Chondrocyte (in vitro differentiated cells): ENCODE measurements at places on chromosomes 16 and 17. TPM values are rescaled to one million over a fixed set of nuclear protein-coding genes. Genes with fewer than 3 reads are reported as not detected.

GRCh38 chr16:752007-752312 is 8.6 kb upstream of the MSLN start:
- H3K36me3 ChIP-seq = no peaks in the 10 kb centered on the region
- peaks cover 8% of the 10 kb centered on the region for H3K4me1 ChIP-seq
- peaks cover 12% of the 10 kb centered on the region for H3K27me3 ChIP-seq
- no peak for DNase-seq

FBXW10B gene
- total RNA-seq = 0.94 to 1.1 TPM (median 1.0 TPM) in 3 replicates

- no peak overlapping the region for H3K4me3 ChIP-seq
- H3K4me1 ChIP-seq = no peaks in the 10 kb centered on the region
- H3K27ac ChIP-seq = no peak overlapping the region
- H3K36me3 ChIP-seq = no peaks in the 10 kb centered on the region
- no peak for DNase-seq
Measured at GRCh38 chr16:54270711-54271110, 15.9 kb downstream of the IRX3 start.

GRCh38 chr17:70205401-70205800 is 36.1 kb downstream of the KCNJ2 start:
- no peaks in the 10 kb centered on the region for H3K4me1 ChIP-seq
- H3K4me3 ChIP-seq = no peak overlapping the region
- DNase-seq = no peak

GRCh38 chr17:47698749-47699535 is 5.0 kb downstream of the TBKBP1 start:
- no peak overlapping the region for H3K27ac ChIP-seq
- peaks cover 11% of the 10 kb centered on the region for H3K36me3 ChIP-seq
- no peaks in the 10 kb centered on the region for H3K27me3 ChIP-seq
- H3K4me1 ChIP-seq = peaks cover 12% of the 10 kb centered on the region

DNA sequence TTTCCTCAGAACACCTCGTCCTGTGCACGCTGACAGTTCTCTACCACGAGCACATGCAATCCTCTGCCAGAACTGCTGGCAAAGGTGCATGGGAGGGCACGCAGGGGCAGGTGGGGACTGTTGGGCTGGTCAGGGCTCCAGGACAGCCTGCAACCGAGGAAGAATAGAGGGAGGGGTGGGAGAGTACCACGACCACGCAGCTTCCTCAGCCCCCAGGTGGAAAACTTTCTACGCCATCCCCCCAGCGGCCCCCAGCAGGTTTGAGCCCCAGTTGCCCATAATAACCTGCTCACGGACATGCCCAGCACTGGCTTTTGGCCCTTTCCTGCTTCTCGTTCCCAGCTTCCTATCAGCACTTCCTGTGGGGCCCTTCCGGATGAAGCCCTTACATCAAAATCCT is 199.3 kb downstream of the C16orf95 start:
- no peaks in the 10 kb centered on the region for H3K36me3 ChIP-seq
- no peak overlapping the region for H3K27ac ChIP-seq
- no peaks in the 10 kb centered on the region for H3K27me3 ChIP-seq
- H3K4me1 ChIP-seq = peaks cover 24% of the 10 kb centered on the region
- H3K4me3 ChIP-seq = no peak overlapping the region

GRCh38 chr17:50829332-50829731 is 6.1 kb upstream of the WFIKKN2 start:
- H3K4me1 ChIP-seq = peaks cover 33% of the 10 kb centered on the region
- no peak for DNase-seq
- H3K27me3 ChIP-seq = peaks cover 1% of the 10 kb centered on the region
- H3K27ac ChIP-seq = peak overlapping the region; percentile 41

GRCh38 chr16:47716571-47716970 is 255.4 kb downstream of the PHKB start:
- H3K27me3 ChIP-seq = no peaks in the 10 kb centered on the region
- DNase-seq = no peak
- no peak overlapping the region for H3K4me3 ChIP-seq
- no peak overlapping the region for H3K27ac ChIP-seq
- peaks cover 5% of the 10 kb centered on the region for H3K4me1 ChIP-seq

GRCh38 chr17:75266316-75267152 is 4.5 kb downstream of the MIF4GD start:
- no peak overlapping the region for H3K27ac ChIP-seq
- H3K36me3 ChIP-seq = peaks cover 5% of the 10 kb centered on the region
- no peak overlapping the region for H3K4me3 ChIP-seq
- no peak for DNase-seq
- peaks cover 24% of the 10 kb centered on the region for H3K4me1 ChIP-seq

- no peak for DNase-seq
- no peaks in the 10 kb centered on the region for H3K27me3 ChIP-seq
- H3K4me3 ChIP-seq = no peak overlapping the region
Measured at GRCh38 chr16:78163772-78164670, 64.6 kb downstream of the WWOX start.

TBC1D3 gene
- total RNA-seq = not detected in 3 replicates

GRCh38 chr16:84326545-84326944 is 31.9 kb downstream of the WFDC1 start:
- H3K27ac ChIP-seq = no peak overlapping the region
- DNase-seq = peak; percentile 58
- no peak overlapping the region for H3K4me3 ChIP-seq
- peaks cover 8% of the 10 kb centered on the region for H3K27me3 ChIP-seq
- H3K36me3 ChIP-seq = no peaks in the 10 kb centered on the region
- no peaks in the 10 kb centered on the region for H3K4me1 ChIP-seq

KCNH4 gene
- not detected in 3 replicates for total RNA-seq

DNA sequence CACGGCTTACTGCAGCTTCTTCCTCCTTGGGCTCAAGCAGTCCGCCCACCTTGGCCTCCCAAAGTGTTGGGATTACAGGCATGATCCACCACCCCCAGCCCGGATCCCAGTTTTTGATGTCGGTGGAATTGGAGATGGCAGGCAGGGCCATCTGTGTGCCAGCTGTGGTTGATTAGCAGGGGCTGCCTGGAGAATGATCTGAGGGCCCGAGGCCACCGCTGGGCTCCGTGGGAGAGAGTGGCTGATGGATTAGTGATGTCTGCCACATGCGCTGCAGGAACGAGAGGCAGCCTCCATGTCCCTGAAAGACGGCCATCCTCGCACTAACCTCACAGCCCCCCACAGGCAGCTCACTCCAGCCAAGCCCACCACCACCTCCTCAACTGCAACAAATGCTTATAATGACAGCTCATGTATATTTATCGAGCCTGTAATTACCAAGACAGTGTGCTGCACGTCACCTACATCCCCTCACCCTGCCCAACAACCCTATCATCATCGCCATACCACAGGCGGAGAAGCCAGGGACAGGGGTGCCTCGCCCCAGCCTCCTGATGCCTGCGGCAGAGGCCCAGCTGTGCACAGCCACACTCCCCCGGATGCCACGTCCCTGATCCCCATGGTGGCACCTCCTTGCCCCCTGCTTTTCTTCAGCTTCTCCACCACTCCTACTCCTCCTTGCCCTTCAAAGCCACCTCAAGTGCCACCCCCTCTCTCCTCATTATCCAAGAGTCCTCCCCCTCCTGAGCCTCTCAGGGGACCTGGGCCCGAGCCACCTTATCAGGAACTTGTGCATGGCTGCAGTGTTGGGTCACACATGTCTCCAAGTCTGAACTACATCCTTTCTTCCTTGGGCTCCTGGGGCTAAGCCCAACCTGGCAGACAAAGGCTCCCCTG is 33.2 kb downstream of the ACTG1 start:
- H3K4me1 ChIP-seq = peaks cover 22% of the 10 kb centered on the region
- no peak overlapping the region for H3K27ac ChIP-seq
- no peak for DNase-seq
- H3K27me3 ChIP-seq = no peaks in the 10 kb centered on the region
- peaks cover 2% of the 10 kb centered on the region for H3K36me3 ChIP-seq
- H3K4me3 ChIP-seq = no peak overlapping the region

DNA sequence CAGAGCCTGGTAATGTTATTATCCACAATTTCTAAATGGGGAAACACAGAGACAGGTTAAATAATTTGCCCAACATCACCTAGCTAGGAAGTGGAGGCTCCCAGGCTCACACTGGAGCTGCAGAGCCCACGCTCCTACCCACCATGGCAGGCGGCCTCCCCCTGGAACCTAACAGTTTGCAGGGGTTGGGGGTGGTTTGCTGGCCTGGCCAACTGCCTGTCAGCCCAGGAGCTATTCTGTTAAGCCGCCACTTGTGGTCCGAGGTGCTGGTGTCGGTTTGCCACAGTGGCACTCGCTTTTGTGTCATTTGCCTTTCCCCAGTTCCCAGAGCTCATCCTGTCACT is 3.6 kb downstream of the PRCD start:
- H3K4me3 ChIP-seq = no peak overlapping the region
- H3K27ac ChIP-seq = no peak overlapping the region
- H3K4me1 ChIP-seq = peaks cover 19% of the 10 kb centered on the region

CES5A gene
- not detected in 3 replicates for total RNA-seq

DNA sequence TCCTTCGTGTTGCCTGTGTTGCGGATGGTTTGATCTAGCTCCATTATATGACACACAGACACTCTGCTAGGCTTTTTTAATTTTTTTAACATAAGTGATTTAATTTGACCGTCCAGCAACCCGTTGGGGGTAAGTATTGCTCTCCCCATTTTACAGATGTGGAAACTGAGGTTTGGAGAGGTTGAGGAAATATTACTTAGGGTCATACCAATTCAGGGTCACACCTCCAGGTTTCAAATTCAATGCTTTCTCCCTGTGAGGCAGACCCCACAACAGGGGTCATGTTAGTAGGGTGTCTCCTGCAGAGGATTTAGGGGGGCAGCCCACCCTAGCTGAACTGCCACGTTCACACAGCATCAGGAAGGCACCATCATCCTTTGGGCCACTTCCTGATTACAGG is 179.4 kb downstream of the COPRS start:
- peaks cover 12% of the 10 kb centered on the region for H3K4me1 ChIP-seq
- no peak for DNase-seq
- no peak overlapping the region for H3K4me3 ChIP-seq

- H3K27me3 ChIP-seq = no peaks in the 10 kb centered on the region
- peaks cover 31% of the 10 kb centered on the region for H3K36me3 ChIP-seq
- peaks cover 24% of the 10 kb centered on the region for H3K4me1 ChIP-seq
- no peak for DNase-seq
- H3K4me3 ChIP-seq = no peak overlapping the region
- H3K27ac ChIP-seq = no peak overlapping the region
Measured at GRCh38 chr17:62611728-62612127, 15.7 kb upstream of the MRC2 start.

FOXL1 gene
- total RNA-seq = 7.7 to 10.1 TPM (median 8.1 TPM) in 3 replicates

DHRS13 gene
- 4.4 to 6.0 TPM (median 5.8 TPM) in 3 replicates for total RNA-seq

GRCh38 chr16:20331635-20332034 is 4.3 kb upstream of the GP2 start:
- H3K27me3 ChIP-seq = peaks cover 7% of the 10 kb centered on the region
- no peak for DNase-seq
- H3K27ac ChIP-seq = no peak overlapping the region
- no peak overlapping the region for H3K4me3 ChIP-seq
- H3K36me3 ChIP-seq = no peaks in the 10 kb centered on the region

PGAP3 gene
- total RNA-seq = 20.2 to 38.1 TPM (median 24.9 TPM) in 3 replicates

KRT33B gene
- not detected in 3 replicates for total RNA-seq

- peaks cover 3% of the 10 kb centered on the region for H3K4me1 ChIP-seq
- H3K27me3 ChIP-seq = no peaks in the 10 kb centered on the region
- no peak overlapping the region for H3K4me3 ChIP-seq
Measured at GRCh38 chr17:30199600-30199999, 35.9 kb downstream of the SLC6A4 start.

DNA sequence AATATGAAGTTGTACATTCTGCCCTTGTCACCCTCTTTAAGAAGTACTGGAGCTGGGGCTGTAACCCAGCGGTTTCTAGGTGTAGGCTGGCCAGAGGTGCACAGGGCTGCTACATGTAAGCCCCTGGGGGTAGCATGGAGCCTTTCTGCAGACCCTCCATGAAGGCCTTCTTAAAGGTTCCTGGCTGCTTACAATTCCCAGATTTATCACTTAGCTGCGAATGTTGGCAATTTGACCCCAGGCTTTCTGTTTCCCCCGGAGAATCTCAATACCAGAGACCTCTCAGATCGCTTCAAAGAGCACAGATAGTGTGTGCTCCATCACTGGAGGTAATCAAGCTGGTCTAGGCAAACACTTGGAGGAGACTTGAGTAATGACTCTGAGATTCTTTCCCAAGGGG is 309.4 kb downstream of the CBLN1 start:
- H3K4me3 ChIP-seq = no peak overlapping the region
- no peak for DNase-seq
- no peaks in the 10 kb centered on the region for H3K4me1 ChIP-seq
- no peaks in the 10 kb centered on the region for H3K27me3 ChIP-seq
- H3K36me3 ChIP-seq = no peaks in the 10 kb centered on the region

GRCh38 chr17:4354862-4355514 is 11.5 kb downstream of the UBE2G1 start:
- no peak for DNase-seq
- no peak overlapping the region for H3K4me3 ChIP-seq
- H3K4me1 ChIP-seq = peaks cover 29% of the 10 kb centered on the region
- no peak overlapping the region for H3K27ac ChIP-seq
- no peaks in the 10 kb centered on the region for H3K36me3 ChIP-seq

GRCh38 chr16:12236589-12236988 is 260.1 kb downstream of the SNX29 start:
- H3K27me3 ChIP-seq = no peaks in the 10 kb centered on the region
- peaks cover 18% of the 10 kb centered on the region for H3K4me1 ChIP-seq

DNA sequence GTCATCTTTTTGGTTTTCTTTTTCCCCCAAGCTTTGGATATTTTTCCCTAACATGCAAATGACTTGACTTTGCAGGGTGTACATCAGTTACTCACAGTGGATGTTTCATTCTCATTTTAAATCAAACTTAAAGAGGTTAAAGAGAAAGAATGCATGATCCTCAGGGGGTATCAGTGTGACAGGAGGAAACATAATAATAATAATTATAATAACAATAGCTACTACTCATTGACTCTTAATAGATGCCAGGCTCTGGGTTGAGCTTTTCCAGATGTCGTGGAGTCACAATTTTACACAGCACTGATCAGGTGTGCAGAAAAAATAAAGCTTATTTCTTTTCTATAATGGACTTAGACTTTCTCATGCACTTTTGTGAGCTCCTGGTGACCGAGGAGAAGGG is 157.2 kb upstream of the CACNG3 start:
- H3K27me3 ChIP-seq = no peaks in the 10 kb centered on the region
- H3K4me1 ChIP-seq = no peaks in the 10 kb centered on the region
- no peak for DNase-seq

DNA sequence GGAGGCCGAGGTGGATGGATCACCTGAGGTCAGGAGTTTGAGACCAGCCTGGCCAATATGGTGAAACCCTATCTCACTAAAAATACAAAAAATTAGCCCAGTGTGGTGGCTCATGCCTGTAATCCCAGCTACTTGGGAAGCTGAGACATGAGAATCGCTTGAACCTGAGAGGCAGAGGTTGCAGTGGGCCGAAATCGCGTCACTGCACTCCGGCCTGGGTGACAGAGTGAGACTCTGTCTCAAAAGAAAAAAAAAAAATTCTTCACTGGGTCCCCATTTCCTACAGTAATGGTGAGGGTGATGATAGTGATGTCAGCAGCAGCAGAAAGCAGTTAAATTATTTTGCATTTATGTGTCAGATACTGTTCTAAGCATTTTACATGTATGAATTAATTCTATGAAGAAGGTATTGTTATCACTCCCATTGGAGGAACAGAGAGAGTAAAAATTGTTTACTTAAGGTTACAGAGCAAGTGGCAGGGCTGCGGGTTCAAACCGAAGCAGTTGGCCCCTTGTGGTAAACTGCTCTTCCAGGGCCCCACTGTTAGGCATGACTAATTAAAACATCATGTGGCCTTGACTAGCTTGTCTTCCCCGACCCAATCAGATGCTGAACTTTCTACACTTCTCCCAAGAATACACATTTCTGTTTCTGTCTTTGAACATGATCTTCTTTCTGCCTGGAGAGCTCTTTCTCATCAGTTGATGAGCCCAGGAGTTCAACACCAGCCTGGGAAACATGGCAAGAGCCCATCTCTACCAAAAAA is 45.8 kb downstream of the STAT3 start:
- no peak overlapping the region for H3K4me3 ChIP-seq
- peaks cover 25% of the 10 kb centered on the region for H3K4me1 ChIP-seq
- no peaks in the 10 kb centered on the region for H3K27me3 ChIP-seq
- peaks cover 31% of the 10 kb centered on the region for H3K36me3 ChIP-seq
- H3K27ac ChIP-seq = no peak overlapping the region
